SJSA1 (cell line): ENCODE measurements at places on chromosomes 11 and 22. TPM values are rescaled to one million over a fixed set of nuclear protein-coding genes. Genes with fewer than 3 reads are reported as not detected.

The CECR2 gene
- total RNA-seq, result not detected in 2 replicates

DNA sequence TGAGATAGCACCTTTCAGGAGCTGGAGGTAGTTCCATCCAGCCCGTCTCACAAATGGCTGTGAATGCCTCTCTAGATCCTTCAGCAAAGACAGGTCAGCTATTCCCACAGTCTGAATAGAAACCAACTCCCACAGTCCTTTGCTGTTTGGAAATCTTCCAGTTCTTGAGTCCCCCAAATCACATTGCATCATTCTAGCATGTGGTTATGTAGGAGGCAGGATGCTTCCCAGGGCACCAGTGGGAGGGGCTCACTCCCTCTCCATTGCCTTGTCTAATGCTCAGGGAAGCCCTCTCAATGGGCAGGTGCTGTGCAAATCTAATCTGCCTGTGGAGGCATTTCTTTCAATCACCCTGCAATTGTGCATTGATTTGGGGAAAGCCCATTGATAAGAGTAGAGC, 14.6 kb downstream of the NAV2 start:
- no peak for DNase-seq

DNA sequence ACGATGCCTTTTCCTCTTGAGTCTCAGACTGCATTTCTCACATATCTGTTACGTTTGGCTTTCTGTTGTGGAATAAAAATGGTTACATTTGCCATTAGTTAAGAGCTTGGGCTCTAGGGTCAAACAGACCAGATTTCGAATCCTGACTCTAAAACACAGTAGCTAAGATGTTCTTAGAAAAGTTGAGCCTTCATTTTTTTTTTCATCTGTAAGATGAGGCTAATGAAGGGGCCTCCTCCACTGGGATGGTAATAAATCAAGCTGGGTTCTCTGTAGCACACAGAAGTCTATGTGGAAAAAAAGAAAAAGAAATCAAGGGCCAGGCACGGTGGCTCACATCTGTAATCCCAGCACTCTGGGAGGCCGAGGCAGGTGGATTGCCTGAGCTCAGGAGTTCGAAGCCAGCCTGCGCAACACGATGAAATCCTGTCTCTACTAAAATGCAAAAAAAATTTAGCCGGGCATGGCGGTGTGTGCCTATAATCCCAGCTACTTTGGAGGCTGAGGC, 49.9 kb upstream of the CAPRIN1 start:
- no peak for DNase-seq

DNA sequence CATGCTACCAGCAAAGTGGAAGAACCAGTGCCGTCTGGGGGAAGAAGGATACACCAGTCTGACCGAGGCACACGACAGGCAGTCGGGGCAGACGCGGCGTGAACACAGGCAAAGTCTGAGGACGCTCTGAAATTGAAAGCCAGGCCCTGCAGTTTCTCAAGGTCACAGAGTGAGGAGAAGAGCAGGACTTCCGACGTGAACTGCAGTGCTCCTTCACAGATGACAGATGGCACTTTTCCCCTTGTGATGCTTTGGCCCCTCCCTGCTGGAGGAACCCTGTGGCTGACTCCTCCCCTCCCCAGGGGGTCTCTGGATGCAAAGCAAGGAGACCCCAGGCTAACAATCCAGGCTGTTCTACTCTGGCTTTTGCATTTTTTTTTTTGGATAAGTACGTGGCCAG, 19.6 kb upstream of the JAM3 start:
- DNase-seq, result no peak

DNA sequence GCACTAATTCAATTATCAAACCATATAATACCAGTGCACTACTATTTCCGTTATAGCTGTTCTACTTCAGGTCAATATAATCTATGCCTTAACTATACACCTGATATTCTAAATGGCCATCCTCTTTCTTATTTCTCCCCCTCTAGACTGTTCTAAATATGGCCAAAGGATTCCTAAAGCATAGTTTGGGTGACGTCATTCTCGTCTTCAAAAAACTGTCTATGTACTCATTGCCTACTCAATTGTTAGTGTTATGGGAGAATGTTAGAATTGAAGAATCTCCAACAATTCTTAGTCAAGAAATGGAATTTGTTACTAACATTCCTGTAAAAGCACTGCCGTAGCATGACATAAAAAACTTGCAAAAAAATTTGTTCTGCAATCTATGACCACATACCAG, 431.1 kb upstream of the ANO3 start:
- DNase-seq, result no peak

The CHRNA10 gene
- 0.28 and 0.71 TPM in 2 replicates for total RNA-seq

The SLC17A6 gene
- total RNA-seq, result not detected in 2 replicates

DNA sequence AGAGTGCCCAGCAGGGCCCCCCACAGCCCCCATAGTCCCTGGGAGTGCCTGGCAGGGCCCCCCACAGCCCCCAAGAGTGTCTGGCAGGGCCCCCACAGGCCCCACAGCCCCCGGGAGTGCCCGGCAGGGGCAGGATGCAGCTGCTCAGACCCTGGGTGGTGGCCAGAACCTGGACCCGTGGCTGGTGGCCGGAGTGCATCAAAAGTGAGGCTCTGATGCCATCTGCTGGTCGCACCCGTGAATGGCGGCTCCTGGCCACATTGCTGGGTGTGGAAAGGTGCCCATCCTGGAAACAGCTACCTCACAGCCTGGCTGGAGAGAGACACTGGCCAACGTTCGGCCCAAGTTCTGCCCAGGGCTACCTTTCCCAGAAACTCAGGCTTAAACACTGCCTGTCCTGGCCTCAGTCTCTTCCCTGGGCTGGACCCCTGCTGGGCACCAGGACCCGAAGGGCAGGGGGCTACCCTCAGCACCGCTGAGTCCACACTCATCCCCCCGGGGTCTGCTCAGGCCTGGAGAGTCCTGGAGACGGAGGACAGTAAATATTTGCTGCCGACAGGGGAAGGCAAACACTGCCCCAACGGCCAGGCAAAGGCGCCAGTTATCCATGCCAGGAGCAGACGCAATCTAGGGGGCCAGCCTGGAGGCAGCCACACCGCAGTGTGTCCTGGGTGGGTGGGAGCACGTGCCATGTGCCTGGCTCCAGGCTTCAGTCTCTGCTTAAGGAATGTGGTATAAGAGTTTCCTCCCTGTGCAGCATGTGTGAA, 4.4 kb downstream of the INS start:
- peak; percentile 51 for DNase-seq

The VSTM5 gene
- total RNA-seq, result not detected in 2 replicates

- DNase-seq, result no peak
Measured at GRCh38 chr11:61406991-61407728, 14.8 kb downstream of the TMEM216 start.

GRCh38 chr11:14189874-14190273, 169.1 kb downstream of the RRAS2 start:
- no peak for DNase-seq

GRCh38 chr11:124875943-124876817, 10.9 kb downstream of the ROBO3 start:
- DNase-seq, result peak; percentile 79

The PIH1D2 gene
- total RNA-seq, result 0.19 and 2.6 TPM in 2 replicates

- DNase-seq, result no peak
Measured at GRCh38 chr11:111357150-111358037, 21.7 kb downstream of the POU2AF1 start.

The TRIM49 gene
- not detected in 2 replicates for total RNA-seq

The POU2AF3 gene
- not detected in 2 replicates for total RNA-seq

GRCh38 chr22:50115693-50116092, 25.9 kb downstream of the MOV10L1 start:
- DNase-seq, result peak; percentile 49

GRCh38 chr11:119531623-119532022, 108.7 kb upstream of the THY1 start:
- DNase-seq, result no peak

The SHANK3 gene
- 0.22 and 0.53 TPM in 2 replicates for total RNA-seq

- DNase-seq, result no peak
Measured at GRCh38 chr11:103453915-103454709, 344.9 kb downstream of the DYNC2H1 start.

GRCh38 chr11:41256041-41256440, 203.4 kb downstream of the LRRC4C start:
- DNase-seq, result no peak

GRCh38 chr11:5239046-5239445, 4.8 kb upstream of the HBD start:
- DNase-seq, result no peak

GRCh38 chr11:91717169-91717568, 507.4 kb upstream of the FAT3 start:
- DNase-seq, result no peak

DNA sequence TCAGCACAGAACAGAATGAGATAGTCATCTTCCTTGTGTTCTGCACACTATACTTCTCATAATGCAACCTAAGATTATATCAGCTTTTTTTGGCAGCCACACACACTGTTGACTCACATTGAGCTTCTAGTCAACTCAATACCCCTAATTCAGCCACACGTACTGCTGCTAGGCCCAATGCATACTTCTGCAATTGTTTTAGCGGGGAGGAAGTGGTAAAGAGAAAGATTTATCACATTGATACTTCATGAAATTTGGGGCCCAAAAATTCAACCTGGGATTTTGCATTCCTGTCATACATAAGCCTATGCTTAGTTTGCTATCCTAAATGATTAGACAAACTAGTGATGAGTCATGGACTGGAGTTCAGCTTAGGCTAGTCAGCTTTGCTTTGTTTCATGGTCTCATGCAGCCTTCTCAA, 8.6 kb upstream of the UPB1 start:
- peak; percentile 62 for DNase-seq

DNA sequence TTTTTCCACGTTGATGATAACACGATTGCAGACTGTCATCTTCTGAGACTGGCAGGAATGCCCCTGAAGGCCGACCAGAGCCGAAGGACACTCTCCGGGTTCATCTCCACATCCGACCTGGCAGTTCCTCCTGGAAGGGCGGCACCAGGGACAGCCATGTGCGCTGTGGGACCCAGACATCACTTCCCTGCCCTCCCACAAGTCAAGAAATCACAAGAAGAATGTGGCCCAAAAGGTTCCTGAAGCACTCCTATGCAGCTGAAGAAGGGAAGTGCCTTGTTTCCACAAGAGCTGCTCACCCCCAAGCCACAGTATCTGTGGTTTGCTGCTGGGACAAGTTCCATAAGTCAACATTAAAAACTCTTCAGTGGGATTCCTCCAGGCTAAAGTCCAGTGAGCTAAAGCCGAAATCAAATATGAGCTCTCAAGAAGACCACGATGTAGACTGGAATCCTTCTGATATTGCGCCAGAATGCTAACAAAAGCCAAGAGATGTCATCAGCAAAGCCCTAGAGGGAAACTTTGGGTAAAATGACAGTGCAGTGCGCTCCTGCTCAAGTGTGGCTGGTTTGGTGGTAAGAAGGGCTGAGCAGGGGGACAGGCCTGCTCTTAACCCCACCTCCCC, 21.2 kb downstream of the PACSIN2 start:
- DNase-seq, result no peak

DNA sequence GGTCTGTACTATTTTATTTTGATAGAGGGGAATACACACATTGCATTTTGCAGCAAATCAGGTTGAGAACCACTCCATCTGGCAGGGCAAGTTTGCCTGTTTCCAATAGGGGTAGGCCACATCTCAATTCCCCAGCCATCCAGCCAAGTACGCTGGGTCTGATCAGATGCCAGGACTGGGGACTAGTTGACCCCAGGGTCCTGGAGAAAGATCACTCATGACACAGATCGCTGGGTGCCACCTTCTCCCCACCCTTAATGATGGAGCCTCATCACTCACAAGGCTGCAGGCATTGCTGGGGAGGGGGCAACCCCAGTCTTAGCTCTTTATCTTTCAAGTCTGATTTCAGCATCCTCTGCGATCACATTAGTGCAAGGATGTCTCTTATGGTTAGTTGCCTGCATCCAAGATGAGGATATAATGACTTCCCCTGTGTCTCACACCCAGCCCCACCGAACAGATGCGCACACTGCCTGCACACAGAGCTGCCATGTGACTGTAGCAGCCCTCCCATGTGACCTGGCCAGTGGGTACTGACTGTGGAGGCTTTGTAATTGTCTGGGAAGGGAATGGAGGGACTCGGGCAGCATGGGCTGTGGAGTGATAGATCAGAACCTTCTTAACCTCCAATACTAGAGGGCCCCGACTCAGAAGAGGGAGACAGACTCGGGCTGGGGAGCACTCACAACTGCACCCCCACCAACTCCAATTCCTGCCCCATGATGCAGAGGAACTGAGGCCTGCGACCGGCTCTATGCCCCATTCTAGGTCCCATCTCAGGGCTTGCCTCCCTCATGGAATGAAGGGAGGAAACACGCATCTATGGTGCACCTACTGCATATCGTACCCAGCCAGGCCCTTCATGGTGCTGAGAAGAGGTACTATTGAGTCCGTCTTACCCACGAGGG, 155.8 kb downstream of the DSCAML1 start:
- DNase-seq, result no peak

- DNase-seq, result no peak
Measured at GRCh38 chr11:71114124-71114851, 138.1 kb downstream of the SHANK2 start.

DNA sequence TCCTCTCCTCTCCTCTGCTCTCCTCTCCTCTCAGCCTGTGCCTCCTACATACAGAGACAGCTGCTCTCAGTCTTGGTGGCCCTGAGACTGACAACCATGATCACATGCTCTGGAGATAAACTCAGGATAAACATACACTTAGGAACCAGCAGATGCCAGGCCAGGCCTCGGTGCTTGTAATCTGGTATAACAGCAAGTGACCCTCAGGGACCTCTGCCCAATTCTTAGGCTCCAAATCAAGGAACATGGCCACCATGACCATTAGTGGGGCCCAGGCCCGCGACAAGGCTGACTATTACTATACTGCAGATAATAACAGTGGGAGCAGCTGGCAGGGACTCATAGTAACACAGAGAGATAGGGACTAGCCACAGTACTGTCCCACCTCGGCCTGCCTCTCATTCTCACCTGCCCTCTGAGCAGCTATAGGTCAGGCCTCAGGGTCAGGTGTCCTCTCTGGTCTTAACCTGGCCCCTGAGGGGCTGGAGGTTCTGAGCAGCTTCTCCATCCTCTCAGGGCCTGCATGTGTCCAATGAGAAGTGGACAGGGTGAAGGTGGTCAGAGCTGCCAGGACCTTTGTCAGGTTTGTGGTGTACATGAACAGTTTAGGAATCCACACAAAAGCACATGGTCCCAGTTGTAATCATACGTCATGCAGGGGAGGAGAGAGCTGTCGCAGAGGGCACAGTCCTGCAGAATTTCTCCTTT, 106.1 kb downstream of the GGTLC2 start:
- DNase-seq, result no peak

DNA sequence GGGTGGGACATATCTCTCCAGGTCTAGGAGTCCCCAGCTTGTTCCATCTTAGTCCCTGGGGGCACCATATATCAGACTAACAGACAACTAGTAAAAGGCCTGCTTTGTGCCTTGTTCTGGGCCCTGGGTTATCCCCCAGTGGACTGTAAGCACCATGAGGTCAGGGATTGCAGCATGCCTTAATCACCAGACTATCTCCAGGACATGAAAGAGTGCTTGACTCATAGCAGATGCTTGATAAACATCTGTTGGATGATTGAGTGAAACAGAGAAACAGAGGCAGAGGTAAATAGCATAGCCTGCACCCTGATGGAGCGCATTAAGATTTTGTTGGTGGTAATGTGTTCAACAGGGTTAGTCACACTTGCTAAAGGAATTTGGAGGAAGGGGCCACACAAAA, 94.1 kb downstream of the MICAL2 start:
- DNase-seq, result no peak

- no peak for DNase-seq
Measured at GRCh38 chr11:62179995-62180394, 10.0 kb upstream of the SCGB1D1 start.

The ZNF214 gene
- not detected in 2 replicates for total RNA-seq
